T-cell (primary cell): ENCODE measurements at places on chromosomes 5 and 9.
A peak's percentile ranks its signal among the peaks of the same experiment; 100 is the strongest.

DNA sequence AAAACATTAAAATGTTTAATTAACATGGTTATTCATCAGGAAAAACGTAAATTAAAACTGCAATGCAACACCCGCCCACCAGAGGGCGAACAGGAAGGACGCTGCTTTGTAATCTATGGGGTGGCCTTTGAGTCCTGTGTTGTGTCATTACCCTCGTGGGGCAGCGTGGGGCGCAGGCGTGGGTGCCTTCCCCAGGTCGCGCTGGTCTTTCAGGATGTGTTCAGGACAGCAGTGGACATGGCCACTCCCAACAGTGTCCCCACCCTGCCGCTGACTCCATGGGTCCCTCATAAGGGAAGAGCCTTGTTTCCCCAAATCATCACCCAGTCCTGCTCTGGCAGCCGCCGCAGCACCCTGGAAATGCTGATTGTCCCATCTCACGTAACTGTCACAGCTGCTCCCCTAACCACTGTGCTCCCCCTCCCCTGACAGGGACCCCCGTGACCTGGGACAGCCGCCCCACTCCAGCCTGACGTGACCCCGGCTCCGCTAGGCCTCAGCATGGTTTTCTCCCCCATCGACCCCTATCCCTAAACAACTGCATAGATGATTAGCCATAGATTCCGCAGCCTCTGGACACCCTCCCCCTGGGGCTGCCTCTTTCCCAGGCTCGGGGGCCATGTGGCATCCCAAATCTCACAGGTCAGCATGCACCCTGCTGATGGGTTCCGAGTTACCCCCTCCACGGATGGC is 36.4 kb downstream of the GLT6D1 start:
- DNase-seq = peak; percentile 65
- no peaks in the 10 kb centered on the region for H3K27me3 ChIP-seq
- H3K27ac ChIP-seq = no peak overlapping the region
- H3K4me3 ChIP-seq = no peak overlapping the region

- no peak overlapping the region for H3K4me3 ChIP-seq
- H3K36me3 ChIP-seq = peaks cover 9% of the 10 kb centered on the region
- no peaks in the 10 kb centered on the region for H3K27me3 ChIP-seq
- no peak overlapping the region for H3K27ac ChIP-seq
- H3K4me1 ChIP-seq = peaks cover 2% of the 10 kb centered on the region
Measured at GRCh38 chr5:33997331-33997983, 10.4 kb downstream of the AMACR start.

GRCh38 chr5:116951219-116951618 is 376.6 kb upstream of the SEMA6A start:
- no peaks in the 10 kb centered on the region for H3K36me3 ChIP-seq
- no peak overlapping the region for H3K27ac ChIP-seq
- no peaks in the 10 kb centered on the region for H3K4me1 ChIP-seq
- no peak overlapping the region for H3K4me3 ChIP-seq
- DNase-seq = no peak

DNA sequence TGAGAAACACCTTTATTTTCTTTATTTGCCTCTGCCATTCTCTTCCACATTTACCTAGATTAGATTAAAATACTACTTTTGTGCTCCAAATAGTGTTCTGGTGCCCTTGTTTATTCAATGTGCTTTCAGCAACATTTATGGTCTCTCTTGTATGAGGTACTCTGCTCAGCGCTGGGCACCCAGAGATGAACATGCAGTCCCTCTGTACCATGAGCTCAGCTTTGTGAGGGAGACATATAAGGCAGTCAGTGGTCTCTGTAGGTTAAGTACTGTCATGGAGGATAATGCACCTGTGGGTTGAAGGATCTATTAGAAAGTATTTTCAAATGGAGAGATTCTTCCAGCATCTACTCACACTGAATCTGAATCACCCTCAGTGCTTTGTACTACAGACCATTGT is 176.5 kb downstream of the TAF11L14 start:
- DNase-seq = no peak
- H3K4me3 ChIP-seq = no peak overlapping the region
- H3K27me3 ChIP-seq = no peaks in the 10 kb centered on the region

DNA sequence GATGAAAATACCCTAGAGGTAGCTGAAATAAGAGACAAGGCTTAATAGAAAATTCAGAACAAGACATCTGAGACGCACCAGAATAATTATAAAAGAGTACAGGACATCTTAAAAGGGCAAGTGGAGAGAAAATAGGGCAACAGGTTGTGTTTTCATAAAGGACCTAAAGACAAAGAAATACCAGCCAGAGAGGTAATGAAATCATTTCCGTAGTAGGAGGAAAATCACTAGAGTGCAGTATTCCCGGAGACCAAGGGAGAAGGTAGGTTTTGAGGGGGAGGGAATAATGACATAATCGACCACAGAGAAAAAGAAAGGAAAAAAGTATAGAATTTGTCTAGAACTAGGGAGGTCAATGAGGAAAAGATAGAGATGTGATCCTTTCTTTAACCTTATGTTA is 26.2 kb upstream of the CTNNAL1 start:
- H3K27me3 ChIP-seq = no peaks in the 10 kb centered on the region
- DNase-seq = no peak
- no peak overlapping the region for H3K4me3 ChIP-seq
- no peak overlapping the region for H3K27ac ChIP-seq
